Hindlimb muscle (tissue), 1 donor: ENCODE measurements at places on chromosomes 12 and 14. TPM values are rescaled to one million over a fixed set of nuclear protein-coding genes. Genes with fewer than 3 reads are reported as not detected.

Gene SLCO1B1
- not detected for polyA plus RNA-seq

Gene KDM2B
- polyA plus RNA-seq, result 23.1 TPM

Gene LRRK2
- polyA plus RNA-seq, result 3.8 TPM

Gene NAV3
- 22.2 TPM for polyA plus RNA-seq

Gene MYH6
- 3.2 TPM for polyA plus RNA-seq
